ENCODE measurements at places on chromosomes 5 and 9. TPM values are rescaled to one million over a fixed set of nuclear protein-coding genes. Genes with fewer than 3 reads are reported as not detected.

GRCh38 chr5:45694971-45695803 is 993 bp downstream of the HCN1 start:
- no peak overlapping the region for H3K4me3 ChIP-seq
- DNase-seq = no peak
- no peaks in the 10 kb centered on the region for H3K27me3 ChIP-seq
- H3K27ac ChIP-seq = no peak overlapping the region
- H3K36me3 ChIP-seq = no peaks in the 10 kb centered on the region

DNA sequence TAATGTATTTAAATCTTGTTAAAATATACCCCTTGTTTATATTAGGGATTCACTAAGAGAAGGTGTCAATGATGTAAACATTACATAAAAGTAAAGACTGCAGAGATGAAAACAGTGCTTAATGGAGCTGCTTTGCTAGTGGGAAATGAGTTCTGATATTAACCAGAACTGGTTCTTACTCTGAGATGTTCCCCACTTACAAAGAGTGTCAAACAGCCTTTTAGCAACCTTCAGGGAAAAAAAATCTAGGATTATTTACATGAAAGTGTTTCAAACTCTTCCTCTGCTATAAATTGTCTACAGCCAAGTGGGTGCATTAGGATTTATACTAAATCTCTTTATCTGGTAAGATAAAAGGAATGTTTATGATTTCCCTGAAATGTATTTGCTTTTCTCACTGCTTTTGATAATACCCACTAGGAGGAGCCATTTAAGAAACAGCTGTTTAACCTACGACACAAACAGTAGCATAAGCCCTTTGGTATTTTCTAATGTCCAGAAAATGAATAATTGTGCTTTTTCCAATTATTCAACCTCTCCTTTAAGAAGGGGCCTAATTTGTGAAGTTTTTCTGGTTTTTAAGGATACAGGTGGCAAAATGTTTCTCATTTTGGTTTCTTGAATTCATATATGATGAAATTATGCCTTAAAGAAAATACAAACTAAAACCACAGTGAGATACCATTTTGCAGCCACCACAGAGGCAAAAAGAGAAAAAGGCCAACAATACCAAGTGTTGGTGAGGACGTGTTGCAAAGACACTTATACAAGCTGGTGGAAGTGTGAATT is 186.3 kb downstream of the TLE4 start:
- H3K27ac ChIP-seq = no peak overlapping the region
- H3K4me3 ChIP-seq = no peak overlapping the region
- no peaks in the 10 kb centered on the region for H3K36me3 ChIP-seq
- H3K4me1 ChIP-seq = no peaks in the 10 kb centered on the region
- no peaks in the 10 kb centered on the region for H3K27me3 ChIP-seq

- H3K27ac ChIP-seq = no peak overlapping the region
- H3K4me3 ChIP-seq = no peak overlapping the region
These were observed 1164.5 kb downstream of the CDH12 start for GRCh38 chr5:21688655-21689054.

DNA sequence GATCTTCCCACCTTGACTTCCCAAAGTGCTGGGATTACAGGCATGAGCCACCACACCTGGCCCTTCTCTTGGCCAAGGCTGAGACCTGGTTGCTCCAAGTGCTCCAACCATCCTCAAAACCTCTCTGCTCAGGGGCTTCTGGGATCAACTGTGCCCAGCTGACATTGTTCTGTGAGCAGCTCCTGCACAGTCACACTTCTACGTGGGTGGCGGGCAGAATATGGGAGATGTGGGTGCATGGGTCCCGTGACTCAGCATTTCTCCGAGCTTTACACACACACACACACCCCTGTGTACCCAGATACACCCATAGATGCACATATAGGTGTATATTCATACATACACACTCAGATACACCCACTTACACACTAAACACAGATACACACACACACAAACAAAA is 10.5 kb upstream of the MYORG start:
- H3K4me3 ChIP-seq = no peak overlapping the region
- H3K4me1 ChIP-seq = no peaks in the 10 kb centered on the region
- H3K27me3 ChIP-seq = no peaks in the 10 kb centered on the region
- no peaks in the 10 kb centered on the region for H3K36me3 ChIP-seq
- no peak for DNase-seq

GRCh38 chr5:79872291-79872690 is 118.8 kb downstream of the MTX3 start:
- no peak overlapping the region for H3K27ac ChIP-seq
- no peak overlapping the region for H3K4me3 ChIP-seq
- no peaks in the 10 kb centered on the region for H3K36me3 ChIP-seq
- H3K27me3 ChIP-seq = no peaks in the 10 kb centered on the region

- no peaks in the 10 kb centered on the region for H3K27me3 ChIP-seq
- H3K27ac ChIP-seq = no peak overlapping the region
- no peak overlapping the region for H3K4me3 ChIP-seq
- no peaks in the 10 kb centered on the region for H3K4me1 ChIP-seq
These were observed 545.3 kb upstream of the PTPRD start for GRCh38 chr9:11158063-11158462.

- no peak overlapping the region for H3K4me3 ChIP-seq
- peak overlapping the region; percentile 45 for H3K27ac ChIP-seq
- no peak for DNase-seq
- H3K36me3 ChIP-seq = no peaks in the 10 kb centered on the region
- no peaks in the 10 kb centered on the region for H3K27me3 ChIP-seq
These were observed 417.9 kb downstream of the NR2F1-AS1 start for GRCh38 chr5:93163010-93163663.

DNA sequence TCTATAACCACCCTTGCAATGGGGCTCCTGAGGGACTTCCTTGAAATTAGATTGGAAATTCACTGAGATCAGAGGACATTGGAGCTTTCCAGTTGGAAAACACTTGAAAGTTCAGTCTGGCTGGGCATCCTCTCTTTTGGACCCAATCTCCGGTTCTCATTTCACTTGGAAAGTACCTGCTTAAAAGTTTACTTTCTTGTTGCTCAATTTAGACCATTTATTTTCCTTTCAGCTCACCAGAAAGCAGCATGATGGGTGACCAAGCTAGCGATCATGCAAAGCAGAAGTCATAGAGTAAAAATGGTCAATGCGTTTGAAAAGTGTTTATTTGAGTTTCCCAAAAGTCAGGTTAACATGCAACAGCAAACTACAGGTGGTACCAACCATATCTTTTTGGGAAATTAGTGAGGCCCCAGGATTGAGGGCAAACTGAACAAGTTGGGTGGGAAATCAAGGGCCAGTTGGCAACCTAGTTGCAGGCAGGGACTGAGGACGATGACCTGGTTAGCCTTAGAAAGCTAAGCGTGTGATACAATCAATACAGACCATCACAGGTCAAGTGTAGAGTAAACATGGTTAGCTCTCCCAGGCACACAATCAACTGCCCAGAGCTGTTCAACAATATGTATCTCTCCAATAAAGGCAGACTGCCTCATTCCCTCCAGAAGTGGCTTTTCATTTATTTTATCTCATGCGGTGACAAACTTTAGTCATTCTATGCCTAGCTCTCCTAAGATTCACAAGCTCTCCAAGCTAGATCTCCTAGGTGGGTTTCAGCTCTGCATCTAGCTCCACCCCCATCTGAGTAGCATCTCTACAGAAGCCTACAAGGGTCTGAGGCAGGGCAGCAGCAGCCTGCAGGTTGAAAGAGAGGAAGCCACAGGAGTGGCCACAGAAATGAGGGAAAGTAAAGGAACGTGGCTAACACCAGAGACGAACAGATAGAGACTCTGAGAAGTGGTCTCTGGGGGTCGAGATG is 136.9 kb downstream of the UGCG start:
- DNase-seq = no peak
- no peaks in the 10 kb centered on the region for H3K36me3 ChIP-seq
- no peaks in the 10 kb centered on the region for H3K27me3 ChIP-seq
- no peak overlapping the region for H3K27ac ChIP-seq

DNA sequence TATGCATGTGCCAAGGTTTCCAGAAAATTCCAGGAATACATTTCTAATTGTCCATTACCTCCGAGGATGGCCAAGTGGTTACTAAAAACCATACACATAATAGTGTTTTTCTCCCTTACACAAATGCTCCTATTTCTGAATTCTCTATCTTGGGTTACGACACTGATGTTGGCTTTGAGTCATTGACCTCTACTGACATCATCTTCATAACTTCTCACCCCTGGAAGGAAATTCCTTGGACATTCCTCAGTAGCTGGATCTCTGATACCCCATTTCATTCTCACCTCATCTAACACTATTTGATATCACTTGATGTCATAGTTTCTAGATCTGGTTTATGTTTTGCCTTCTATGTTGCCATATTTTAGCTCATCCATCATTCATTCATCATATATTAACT is 287.2 kb downstream of the CTNND2 start:
- H3K36me3 ChIP-seq = no peaks in the 10 kb centered on the region
- no peak overlapping the region for H3K27ac ChIP-seq

DNA sequence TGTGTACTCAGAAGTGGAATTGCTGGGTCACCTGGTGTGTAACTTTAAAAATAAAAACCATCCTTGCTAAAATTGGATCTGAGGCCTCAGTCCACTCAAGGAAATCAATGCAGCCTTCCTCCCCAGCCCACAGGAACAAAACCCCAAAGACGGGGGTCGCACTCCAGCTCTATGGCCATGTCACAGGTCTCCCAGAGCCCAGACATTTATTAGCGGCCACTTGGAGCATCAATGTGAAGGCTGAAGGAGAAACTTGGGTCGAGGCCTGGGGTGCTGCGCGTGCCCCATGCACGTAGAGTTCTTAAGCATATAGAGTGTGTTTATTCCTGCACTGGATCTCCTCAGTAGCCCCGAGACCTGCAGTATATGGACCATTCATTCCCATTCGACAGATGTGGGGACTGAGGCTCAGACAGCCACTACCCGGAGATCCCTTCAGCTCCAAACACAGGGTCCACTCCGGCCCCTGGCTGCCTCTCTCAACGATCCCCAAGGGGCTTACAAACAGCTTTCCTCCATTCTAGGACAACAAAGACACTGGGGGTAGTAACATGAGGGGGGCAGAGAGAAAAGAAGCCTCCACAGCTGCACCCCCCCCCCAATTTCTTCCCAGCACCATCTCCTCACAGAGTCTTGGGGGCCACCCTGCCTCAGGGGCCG is 14.3 kb upstream of the OLFM1 start:
- H3K27ac ChIP-seq = no peak overlapping the region
- H3K27me3 ChIP-seq = peaks cover 6% of the 10 kb centered on the region
- H3K4me1 ChIP-seq = no peaks in the 10 kb centered on the region

- no peak overlapping the region for H3K27ac ChIP-seq
- no peaks in the 10 kb centered on the region for H3K27me3 ChIP-seq
- no peaks in the 10 kb centered on the region for H3K36me3 ChIP-seq
- peaks cover 9% of the 10 kb centered on the region for H3K4me1 ChIP-seq
These were observed 68.9 kb downstream of the PRDM6 start for GRCh38 chr5:123157791-123158581.

DNA sequence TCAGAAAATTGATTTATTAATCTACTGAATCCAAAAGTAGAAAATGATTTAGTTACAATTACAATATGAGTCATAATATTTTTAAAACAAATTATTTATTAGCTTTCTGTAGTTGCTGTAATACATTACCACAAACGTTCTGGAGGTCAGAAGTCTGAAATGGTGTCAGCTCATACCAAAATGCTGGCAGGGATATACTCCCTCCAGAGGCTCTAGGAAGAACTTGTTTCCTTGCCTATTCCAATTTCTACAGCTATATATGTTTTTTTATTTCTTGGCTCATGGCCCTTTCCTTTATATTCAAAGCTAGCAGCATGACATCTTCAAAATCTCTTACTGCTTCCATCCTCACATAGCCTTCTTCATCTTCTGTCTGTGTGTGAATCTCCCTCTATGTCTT is 667.9 kb upstream of the ITGA1 start:
- H3K36me3 ChIP-seq = no peaks in the 10 kb centered on the region
- H3K27ac ChIP-seq = no peak overlapping the region

DNA sequence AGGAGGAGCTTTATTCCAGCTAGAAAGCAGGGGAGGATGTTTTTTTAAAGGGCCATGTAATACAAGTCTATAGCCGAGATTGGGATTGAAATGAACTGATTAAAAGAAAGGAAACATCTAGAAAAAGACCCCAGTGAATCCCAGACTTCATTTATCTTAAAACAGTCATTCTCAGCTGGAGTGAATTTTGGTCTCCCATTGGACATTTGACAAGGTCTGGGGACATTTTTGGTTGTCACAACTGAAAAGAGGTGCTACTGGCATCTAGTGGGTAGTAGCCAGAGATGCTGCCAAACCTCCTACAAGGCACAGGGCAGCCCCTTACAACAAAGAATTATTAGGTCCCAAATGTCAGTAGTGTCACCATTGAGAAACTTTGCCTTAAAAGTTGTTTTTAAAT is 16.3 kb upstream of the SPINK4 start:
- DNase-seq = peak; percentile 37
- no peak overlapping the region for H3K27ac ChIP-seq
- no peaks in the 10 kb centered on the region for H3K4me1 ChIP-seq
- H3K36me3 ChIP-seq = no peaks in the 10 kb centered on the region
- no peak overlapping the region for H3K4me3 ChIP-seq

DNA sequence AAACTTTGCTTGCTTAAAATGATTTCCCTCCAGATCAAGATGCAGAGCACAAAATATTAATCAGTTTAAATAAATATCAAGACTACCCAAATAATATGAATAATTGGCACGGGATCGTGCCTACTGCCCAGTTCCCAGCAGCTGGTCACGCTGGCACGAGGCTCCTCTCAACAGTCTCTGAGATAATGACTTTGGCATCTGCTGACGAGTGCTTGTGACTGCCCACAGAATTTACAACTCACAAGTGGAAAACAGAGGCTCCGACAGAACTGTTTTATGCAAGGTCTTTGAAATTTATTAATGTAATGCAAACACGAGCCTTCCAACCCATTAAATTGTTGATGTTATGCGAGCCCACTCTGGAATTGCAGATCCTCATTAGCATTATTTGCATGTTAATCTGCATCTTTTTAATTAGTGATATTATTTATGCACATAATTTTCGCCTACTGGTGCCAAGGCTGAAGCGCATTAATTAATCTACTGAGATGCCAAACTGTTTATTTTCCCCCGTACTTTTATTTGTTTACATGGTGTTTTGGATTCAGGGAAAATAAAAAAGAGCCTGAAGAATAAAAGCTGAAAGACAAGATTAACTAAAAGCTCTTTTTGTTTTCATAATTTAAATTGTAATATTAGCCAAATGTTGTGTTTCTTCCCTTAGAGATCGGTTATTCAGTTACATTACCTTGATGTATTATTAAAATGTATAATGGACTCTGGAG is 369.3 kb upstream of the IRX1 start:
- no peaks in the 10 kb centered on the region for H3K4me1 ChIP-seq
- no peak for DNase-seq
- H3K27me3 ChIP-seq = no peaks in the 10 kb centered on the region
- no peak overlapping the region for H3K4me3 ChIP-seq

- DNase-seq = no peak
- H3K27me3 ChIP-seq = no peaks in the 10 kb centered on the region
- no peak overlapping the region for H3K4me3 ChIP-seq
- no peak overlapping the region for H3K27ac ChIP-seq
These were observed 1352.0 kb upstream of the CDH9 start for GRCh38 chr5:28390341-28390740.

Gene FGF10
- total RNA-seq = not detected

Gene PCDHB9
- total RNA-seq = 5.1 TPM

Gene NIM1K
- 0.04 TPM for total RNA-seq

Gene NDUFS6
- total RNA-seq = 39.2 TPM

Gene GRM6
- not detected for total RNA-seq

Gene PHF19
- total RNA-seq = 24.1 TPM

Gene CLIC3
- 0.55 TPM for total RNA-seq

Gene PCDHB6
- 0.15 TPM for total RNA-seq

Gene GLDC
- total RNA-seq = not detected

Gene SPATA31A5
- total RNA-seq = not detected

All from SJCRH30 (cell line).